ENCODE measurements at places on chromosomes 1 and 21.

DNA sequence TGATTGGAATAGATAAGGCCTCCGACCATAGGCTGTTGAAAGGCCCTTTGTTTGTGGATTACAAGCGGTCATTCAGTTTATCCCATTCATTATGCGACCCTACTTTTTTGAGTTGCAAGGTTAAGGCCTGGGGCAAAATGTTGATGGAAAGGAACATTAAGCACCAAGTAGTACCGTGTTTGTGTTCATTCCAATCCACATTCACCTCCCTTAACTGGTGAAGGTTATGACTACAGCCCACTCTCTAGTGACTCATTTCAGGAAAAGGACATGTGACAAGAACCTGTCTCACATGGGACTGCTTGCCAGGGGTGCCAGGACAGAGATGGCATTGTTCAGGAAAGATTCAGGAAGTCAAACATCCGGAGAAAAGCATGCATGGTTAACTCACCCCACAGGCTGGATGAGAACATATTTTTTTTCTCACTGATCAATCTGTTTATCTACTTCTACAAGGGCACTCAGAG, 81.6 kb downstream of the CD58 start:
- no peak for DNase-seq

DNA sequence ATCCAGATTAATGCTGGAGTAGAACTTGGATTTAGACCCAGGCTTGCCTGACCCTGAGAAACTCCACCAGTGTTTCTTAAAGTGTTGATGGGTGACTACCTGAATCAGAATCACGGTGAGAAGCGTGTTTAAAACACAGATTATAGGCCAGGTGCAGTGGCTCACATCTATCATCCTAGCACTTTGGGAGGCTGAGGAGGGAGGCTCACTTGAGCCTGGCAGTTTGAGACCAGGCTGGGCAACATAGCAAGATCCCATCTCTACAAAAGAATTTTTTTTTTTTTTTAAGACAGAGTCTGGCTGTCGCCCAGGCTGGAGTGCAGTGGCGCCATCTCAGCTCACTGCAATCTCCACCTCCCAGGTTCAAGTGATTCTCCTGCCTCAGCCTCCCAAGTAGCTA, 56.3 kb upstream of the TENT5B start:
- no peak for DNase-seq

DNA sequence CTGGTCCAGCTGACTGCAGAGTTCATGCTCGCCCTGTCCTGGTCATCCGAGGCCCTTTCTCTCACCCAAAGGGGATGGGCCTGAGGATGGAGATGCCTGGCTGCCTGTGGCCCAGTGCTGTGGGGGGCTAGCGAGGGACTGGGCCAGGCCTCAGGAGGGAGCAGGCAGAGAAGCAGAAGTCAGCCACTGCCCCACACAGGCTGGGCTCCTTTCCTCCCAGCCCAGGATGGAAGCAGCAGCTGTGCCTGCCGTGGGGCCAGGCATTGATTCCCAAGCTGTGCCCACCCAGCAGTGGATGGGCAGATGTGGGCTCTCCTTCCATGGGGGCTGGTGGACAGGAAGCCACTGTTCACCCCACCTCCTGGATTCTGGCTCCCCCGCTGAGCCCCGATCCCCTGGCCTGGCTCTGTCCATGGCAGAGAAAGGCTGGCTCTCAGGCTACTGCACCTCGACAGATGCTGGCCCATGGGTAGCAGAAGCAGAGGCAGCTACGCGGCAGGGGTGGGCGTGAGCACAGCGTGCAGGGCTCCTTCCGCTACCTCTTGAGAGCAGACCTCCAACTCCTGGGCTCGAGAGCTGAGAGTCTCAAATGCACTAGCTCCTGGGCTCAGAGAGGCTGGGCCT, 24.6 kb downstream of the RUNX3 start:
- DNase-seq, result no peak

GRCh38 chr1:189939967-189940366, 537.7 kb downstream of the BRINP3 start:
- no peak for DNase-seq

GRCh38 chr1:1352786-1353388, 3.7 kb upstream of the DVL1 start:
- no peak for DNase-seq

GRCh38 chr1:28656335-28656734, 7.9 kb downstream of the RNU11 start:
- no peak for DNase-seq

- no peak for DNase-seq
Observed at GRCh38 chr1:234535763-234536515, 57.0 kb upstream of the TARBP1 start.

GRCh38 chr1:90340606-90341005, 345.7 kb downstream of the ZNF326 start:
- no peak for DNase-seq

DNA sequence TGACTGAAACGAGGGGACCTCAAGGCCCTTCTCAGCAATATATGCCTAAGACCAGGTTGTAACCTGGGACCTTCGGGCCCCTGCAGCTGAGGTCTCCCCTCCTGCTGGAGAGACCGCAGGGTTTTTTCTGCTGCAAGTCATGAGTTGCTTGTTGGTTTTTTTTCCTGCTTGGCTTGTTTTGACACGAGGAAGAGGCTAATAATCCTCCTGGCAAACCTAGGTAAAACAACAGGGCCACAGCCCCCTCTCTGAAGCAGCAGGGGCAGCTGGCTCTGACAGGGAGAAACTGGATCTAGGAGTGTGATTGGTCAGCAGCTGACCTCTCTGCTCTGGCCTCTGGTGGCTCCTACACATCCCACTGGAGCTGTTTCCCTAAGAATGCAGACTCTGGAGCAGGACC, 69.0 kb downstream of the CD34 start:
- DNase-seq, result no peak

DNA sequence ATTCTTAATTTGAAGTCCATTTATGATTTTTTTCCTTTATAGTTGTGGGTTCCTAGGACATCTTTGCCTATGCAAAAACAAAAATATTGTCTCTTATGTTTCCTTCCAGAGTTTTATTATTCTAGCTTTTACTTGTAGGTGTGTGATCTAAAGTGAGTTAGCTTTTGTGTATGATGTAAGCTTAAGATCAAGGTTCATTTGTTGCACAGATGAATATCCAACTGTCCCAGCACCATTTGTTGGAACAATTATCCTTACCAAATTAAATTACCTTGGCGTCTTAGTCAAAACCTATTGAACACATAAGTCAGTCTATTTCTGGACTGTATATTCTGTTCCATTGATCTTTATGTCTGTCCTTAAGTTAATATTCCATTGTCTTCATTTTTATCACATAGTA, 337.6 kb downstream of the ZP4 start:
- DNase-seq, result no peak

- no peak for DNase-seq
Observed at GRCh38 chr21:43306391-43306790, 120.5 kb downstream of the SIK1 start.

DNA sequence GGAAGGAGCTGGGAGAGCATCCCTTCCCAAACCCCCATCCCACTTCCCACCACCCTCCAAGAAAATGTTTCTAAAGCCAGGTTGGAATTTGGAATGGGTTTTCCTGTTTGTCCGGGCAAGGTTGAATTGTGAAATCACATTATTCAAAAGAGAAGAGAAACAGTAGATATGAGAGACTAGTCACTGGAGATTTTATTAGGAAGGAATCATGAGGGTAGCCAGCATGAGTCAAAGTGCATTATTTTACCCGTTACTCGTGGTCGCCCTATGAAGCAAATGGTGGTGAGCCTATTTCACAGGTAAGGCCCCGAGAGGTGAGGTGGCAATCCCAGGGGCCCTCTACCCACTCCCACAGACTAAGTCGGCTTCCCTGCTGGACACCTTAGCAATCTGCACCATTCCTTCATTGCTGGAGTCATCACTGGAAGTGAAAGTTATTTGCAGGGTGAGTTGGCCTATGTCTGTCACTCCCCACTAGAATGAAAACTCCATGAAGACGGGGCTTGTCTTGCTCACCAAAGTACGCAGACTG, 52.8 kb downstream of the TOMM20 start:
- DNase-seq, result no peak

- DNase-seq, result no peak
Observed at GRCh38 chr1:50980505-50980904, 10.5 kb downstream of the CDKN2C start.

GRCh38 chr1:12296623-12297022, 66.8 kb downstream of the VPS13D start:
- no peak for DNase-seq

- no peak for DNase-seq
Observed at GRCh38 chr1:44684525-44684924, 10.0 kb downstream of the ARMH1 start.

DNA sequence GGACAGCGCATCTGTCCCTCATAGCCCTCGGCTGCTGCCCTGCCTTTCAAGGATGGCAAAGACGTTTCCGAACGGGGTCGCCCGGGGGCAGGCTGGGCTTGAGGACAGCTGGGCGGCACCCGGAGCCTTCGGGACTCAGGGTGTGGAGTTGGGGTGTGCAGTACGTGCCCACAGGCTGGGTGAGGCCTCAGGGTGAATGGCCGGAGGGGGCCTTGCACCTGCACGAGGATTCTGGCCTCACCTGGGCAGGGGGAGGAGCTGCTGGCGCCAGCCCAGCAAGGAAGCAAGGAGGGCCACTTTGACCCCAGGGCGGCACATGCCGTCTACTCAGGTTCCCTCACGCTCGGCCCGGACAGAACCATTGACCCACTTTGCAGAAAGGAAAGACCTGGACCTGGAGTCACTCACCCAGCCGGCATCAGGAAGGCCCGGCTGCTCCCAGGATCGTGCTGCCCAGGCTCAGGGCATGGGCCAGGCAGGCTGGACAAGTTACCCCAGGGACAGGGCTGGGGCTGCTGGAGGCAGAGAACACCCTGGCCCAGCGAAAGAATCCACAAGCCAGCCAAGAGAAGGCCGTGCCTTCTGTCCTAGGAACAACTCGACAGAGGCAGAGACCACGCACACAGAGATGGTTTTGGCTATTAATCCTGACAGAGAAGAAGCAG, 65.1 kb upstream of the TTC34 start:
- no peak for DNase-seq

DNA sequence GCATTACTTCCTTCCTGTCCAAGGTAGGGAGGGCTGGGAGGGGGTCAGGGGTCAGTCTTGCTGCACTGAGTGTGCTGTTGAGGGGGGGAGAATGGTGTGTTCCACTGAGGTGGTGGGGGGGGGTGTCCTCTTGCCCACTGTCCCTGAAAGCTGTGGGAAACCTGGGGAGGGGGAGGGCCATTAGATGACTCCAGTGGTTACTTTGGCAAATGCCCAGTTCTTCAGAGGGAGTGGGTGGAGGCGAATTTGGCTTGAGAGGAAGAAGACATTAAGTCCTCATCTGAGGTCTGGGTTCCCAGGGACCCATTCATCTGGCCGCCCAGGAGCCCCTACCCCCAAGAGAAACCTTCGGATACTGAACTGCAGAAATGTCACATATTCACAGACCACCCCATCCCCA, 36.2 kb downstream of the MEF2D start:
- DNase-seq, result no peak

DNA sequence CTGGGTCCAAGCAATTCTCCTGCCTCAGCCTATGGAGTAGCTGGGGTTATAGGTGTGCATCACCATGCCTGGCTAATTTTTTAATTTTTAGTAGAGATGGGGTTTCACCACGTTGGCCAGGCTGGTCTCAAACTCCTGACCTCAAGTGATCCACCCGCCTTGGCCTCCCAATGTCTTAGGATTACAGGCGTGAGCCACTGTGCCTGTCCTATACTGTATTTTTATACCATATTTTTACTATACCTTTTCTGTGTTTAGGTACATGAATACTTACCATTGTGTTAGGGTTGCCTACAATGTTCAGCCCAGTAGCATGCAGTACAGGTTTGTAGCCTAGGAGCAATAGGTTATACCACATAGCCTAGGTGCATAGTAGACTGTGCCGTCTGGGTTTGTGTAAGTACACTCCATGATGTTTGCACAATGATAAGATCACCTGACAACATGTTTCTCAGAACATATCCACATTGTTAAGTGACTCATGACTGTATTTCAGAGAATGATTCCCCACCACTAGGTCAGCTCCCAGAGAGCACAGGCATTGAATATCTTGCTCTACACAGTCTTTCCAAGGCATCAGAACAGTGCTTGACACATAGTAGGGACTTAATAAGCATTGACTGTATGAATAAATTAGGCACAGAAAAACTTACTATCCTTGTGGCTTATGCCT, 6.0 kb upstream of the CITED4 start:
- no peak for DNase-seq

DNA sequence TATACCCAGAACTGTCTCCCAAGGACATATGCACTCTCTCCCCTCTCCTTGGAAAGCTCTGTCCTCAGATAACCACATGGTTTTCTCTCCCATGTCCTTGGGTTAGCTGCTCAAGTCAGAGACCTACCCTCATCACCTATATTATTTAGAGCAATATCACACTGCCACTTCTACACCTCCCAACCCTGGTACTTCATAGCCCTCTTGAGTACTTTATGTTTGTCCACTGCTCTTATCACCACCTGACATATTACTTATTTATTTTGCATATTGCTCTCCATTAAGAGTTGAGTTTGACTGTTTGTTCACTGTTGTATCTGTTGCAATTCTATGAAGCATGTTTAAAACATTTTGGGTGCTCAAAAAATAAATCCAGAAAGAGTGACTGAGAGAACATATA, 126.3 kb upstream of the ATP1B1 start:
- DNase-seq, result no peak

GRCh38 chr1:229561141-229561540, 2.6 kb upstream of the ABCB10 start:
- DNase-seq, result no peak

- no peak for DNase-seq
Observed at GRCh38 chr1:150513351-150513791, 2.2 kb upstream of the FALEC start.

GRCh38 chr1:41487126-41488039, 2.9 kb upstream of the EDN2 start:
- DNase-seq, result no peak

DNA sequence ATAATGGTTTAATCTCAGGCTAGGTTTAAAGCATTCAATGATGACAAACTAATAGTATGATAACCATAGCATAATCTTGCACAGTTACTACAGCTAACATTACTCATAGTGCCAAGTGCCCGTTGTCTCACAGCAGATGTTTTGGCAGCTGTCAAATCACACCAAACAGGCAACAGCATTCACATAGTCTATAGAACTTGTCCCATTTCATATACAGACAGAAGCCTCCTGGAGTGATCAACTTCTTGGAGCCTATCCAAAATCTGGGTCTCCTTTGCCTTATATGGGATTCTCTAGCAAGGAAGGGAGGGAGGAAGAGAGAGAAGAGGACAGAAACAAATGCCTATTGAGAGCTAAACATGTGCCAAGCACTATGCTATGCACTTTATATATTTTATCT, 250.6 kb upstream of the ZP4 start:
- DNase-seq, result no peak
